ENCODE measurements at places on chromosomes 12 and 14.

- no peak for DNase-seq
Measured at GRCh38 chr12:96889273-96889933, 17.7 kb upstream of the NEDD1 start.

GRCh38 chr14:93543766-93544165, 113.0 kb downstream of the UNC79 start:
- peak; percentile 46 for DNase-seq

GRCh38 chr14:104421892-104422828, 157.4 kb upstream of the C14orf180 start:
- no peak for DNase-seq

DNA sequence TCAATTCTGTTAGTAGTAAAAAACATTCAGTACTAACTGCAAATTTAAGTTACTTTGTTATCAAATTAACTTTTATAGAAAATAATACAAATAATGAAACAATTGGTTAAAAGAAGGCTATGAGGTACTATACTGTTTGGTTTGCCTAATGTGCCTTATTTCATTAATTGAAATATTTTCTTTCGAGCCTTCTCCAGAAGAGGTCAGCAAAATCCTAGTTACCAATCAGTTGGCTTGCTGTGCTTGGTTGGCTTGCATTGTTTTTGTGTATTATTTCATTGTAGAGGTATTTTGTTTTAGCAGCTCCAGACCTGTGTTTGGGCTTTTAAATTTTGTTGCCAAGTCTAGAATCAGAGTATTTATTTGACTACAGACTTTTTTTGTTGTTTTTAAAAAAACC, 68.5 kb downstream of the AEBP2 start:
- peak; percentile 41 for DNase-seq

DNA sequence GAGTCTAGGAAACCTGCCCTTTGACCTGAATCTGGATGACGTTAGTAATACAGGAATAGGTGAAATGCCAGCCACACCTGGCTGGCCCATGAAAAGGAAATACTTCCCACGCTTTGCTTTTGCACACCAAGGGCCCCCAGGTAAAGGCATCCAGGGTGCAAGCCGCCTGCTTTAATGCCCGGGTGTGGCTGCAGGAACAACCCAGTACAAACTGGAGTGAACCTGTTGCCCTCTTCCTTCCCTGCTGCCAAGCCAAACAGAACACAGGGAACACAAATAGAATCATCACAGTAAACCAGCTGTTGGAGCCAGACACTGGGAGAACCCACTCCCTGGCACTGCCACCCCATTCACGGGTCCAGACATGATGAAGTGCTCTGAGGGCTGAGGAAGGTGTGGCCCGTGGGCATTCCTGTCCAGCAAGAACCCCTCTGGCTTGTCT, 24.2 kb upstream of the FOS start:
- DNase-seq: no peak

DNA sequence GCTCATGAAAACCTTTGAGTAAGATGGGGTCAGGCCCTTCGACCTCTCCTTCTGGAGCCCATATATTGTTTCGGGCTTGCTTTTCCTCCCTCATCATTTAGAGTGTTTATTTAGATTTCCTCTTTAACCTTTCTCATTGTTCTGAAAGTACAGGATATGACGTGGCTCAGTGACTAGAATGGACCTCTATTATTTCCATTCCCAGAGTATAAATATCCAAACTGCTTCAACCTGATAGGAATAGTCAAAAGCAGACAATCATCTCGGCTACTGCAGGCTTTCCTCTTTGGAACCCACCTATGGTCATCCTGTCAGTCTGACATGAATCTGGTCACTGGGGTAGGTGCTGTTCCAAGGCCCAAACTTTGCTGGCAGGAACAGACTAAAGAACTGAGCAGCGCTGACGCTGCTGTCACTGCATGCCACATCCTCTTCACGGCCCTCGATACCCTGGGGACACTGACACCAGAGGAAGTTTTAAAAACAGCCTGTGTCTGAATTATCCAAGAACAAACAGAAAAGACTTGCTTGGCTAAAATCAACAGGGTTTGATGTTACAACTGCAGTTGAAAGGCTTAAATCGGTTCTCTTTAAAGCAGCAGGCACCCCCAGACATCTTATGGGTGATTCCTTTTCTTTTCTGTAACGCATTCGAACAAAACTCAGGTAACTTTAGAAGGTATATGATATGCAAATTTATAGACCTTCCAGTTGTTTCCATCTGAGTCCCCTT, 5.0 kb upstream of the DDX47 start:
- no peak for DNase-seq

GRCh38 chr14:68393259-68393658, 399.6 kb downstream of the ZFP36L1 start:
- no peak for DNase-seq

- DNase-seq: no peak
Measured at GRCh38 chr14:45664668-45665356, 411.8 kb upstream of the MIS18BP1 start.

GRCh38 chr12:88924162-88924561, 343.9 kb upstream of the KITLG start:
- DNase-seq: no peak

- DNase-seq: no peak
Measured at GRCh38 chr12:101891462-101891971, 14.1 kb downstream of the DRAM1 start.

GRCh38 chr14:101113108-101113612, 209.6 kb upstream of the RTL1 start:
- DNase-seq: no peak

DNA sequence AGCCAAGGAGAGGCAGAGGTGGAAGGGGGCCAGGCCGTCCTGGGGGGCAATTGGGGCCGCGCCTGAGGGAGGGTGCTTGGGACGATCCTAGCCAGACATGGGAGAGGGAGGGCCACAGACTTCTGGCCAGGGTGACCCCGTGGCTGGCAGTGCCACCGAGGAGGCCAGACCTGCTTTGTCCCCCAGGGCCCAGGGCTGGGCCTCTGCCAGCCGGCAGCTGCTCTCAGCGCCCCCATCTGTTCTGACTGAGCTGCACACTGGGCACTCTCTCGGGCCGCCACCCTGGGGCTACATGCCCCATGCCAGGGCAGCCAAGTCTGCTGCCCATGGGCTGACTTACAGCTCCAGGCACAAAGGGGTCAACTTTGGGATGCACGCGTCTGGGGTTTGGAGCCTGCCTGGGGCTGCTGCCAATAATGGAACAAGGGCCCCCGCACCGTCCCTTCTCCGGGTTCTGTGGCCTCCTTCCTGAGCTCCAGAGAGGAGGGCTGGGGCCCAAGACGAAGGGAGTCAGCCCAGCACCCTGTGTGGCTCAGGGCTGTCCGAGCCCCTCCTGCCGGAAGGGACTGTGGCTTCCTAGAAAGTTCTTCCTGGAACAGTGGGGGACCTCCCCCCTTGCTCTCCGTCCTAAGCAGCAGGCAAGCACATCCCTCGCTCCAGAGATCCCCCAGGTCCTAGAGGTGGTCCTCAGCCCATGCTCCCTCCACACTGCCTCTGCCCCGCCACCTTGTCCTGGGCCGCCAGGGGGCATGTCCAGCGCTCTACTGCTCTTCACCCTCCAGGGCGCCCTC, 1.1 kb downstream of the ADSS1 start:
- DNase-seq: peak; percentile 56

DNA sequence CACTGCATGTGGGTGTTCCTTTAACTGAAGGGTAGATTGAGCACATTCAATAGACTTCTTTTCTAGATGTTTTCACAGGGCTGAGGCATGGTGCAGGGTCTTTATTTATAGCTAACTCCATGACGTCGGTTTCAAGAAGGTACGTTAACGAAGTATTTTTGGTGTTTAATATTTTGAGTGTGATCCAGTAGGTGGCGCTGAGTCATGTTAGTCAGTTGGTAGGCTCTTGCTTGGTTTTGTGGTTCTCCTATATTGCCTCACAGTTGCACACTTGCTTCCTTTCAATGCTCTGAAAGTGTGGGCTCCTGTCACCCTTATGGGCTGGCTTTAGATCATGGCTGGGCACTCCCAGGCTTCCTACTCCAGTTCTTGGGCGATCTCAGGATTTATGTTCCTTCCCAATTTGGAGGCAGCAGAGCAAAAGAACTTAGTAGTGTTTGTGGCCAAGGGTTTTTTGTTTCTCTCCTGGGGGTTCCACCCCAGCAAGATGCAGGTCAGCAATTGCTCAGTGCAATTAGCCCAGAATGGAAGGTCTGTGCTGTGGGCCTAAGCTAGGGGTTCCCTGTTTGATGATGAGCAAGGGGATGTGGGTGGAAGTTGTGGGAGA, 471.6 kb upstream of the FOXG1 start:
- no peak for DNase-seq

DNA sequence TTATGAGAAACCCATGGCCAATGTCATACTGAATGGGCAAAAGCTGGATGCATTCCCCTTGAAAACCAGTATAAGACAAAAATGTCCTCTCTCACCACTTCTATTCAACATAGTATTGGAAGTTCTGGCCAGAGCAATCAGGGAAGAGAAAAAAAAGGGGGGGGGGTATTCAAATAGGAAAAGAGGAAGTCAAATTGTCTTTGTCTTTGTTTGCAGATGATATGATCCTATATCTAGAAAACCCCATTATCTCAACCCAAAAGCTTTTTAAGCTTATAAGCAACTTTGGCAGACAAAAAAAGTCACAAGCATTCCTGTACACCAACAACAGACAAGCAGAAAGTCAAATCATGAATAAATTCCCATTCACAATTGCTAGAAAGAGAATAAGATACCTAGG, 19.5 kb downstream of the GLIPR1L1 start:
- no peak for DNase-seq

DNA sequence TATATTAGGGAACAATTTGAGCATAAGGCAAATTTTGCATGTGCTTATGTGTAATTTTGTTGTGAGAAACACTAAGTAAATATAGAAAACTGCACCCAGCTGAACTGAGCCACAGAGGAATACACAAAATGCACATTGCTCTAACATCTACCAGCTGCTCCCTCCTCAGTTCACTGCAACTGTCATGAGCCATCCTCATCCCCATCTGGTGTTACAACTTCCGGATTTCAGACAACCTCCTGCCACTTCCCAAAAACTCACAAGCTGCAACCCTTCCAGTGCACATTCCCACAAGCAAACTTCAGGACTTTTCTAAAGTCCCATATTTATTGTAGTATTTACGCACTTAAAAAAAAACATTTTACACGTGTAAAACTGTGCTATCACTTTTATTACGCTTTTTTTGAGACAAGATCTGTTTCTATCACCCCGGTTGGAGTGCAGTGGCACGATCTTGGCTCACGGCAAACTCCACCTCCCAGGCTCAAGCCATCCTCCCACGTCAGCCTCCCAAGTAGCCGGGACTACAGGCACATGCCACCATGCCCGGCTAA, 169.1 kb upstream of the TBX3 start:
- no peak for DNase-seq

DNA sequence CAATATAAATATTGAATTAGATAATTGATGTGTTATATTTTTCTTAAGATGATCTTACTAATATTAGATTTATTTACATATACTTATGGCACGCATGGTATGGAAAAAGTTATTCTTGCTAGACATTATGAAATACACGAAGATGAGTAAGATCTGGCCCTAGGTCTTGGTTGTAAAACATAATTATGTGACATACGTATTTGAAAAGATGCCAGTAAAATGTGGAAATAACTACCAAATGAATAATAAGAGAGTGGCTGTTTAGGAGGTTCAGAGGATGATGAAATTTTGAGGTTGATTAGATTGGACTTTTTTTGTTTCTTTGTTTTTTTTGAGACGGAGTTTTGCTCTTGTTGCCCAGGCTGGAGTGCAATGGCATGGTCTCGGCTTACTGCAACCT, 41.3 kb downstream of the FANCM start:
- DNase-seq: no peak

DNA sequence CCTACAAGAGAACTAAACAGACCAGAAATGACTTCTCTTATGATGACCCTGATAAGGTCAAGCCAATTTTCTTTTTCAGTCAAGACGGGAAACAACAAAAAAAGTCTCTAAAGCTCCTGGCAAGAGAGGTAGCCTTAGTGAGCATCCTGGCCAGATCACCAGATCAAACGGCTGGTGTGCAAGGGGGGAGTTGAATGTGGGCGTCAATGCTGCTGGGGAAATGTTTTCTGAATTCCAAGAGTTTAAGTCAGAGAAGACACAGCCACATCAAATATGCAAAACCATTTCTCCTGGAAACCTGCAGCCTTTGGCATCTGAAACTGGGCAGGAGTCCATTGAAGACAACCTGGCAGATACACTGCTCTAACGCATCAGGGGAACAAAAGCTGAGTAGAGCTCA, 16.0 kb upstream of the SELPLG start:
- no peak for DNase-seq

DNA sequence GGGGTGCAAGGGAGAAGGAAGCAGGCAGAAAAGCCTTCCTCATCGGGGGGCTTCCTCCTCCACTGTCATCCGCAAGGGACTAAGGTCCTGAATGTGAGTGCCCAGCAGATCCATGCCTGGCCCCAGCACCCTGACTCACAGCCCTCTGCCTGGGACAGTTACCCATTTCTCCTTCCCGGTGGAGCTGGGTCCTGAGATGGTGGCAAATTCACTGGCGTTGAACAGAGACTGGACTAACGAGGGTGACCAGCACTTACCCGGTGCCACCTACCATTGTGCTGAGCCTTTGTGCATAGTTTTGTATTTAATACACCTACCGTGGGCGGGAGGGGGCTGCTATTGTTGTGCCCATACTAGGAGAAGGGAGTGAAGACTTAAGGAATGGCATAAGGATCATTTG, 30.9 kb upstream of the PLEKHG6 start:
- no peak for DNase-seq

DNA sequence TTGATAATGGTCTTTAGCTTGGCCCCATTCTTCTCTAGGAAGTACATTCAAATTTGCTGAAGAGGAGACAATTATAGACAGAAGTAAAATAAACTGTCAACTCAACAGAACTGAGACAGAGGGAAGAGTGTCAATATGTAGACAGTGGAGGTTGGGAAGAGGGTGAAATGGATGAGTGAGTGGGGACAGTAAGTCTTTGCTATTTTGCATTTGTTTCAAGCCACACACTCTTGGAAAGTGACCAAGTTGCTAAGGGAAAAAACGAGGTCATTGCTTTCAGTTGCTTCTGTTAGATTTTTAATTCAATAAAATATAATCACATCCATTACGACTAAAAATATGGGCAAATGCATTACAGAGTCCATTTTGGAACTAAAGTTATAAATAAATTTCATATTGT, 47.8 kb downstream of the BTBD7 start:
- DNase-seq: no peak

DNA sequence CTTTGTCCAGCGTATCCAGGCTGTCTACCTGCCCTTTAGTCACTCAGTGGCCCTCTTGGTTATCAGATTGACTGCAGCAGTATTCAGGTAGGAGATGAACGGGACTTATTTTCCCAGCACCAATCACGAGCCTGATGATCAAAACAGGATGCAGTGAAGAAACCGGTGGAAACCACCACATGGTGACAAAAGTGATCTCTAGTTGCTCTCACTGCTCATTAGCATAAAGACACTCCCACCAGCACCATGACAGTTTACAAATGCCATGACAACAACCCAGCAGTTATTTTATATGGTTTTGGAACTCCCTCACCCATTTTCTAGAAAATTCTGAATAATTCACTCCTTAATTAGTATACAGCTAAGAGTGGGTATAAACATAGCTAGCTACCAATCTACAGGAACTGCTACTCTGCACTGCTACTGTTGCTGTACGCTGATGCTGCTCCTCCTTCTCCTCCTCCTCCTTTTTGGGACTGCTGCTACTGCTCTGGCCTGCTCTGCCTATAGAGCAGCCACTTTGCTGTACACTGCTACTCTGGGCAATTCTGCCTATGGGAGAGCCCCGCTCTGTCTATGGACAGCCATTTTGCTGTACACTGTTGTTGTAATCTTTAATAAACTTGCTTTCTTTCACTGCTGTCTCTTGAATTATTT, 142.5 kb upstream of the SSTR1 start:
- DNase-seq: no peak
